ENCODE measurements at places on chromosomes 2 and 18. TPM values are rescaled to one million over a fixed set of nuclear protein-coding genes. Genes with fewer than 3 reads are reported as not detected.

GCG gene
- polyA plus RNA-seq, result 0.10 TPM

GPR55 gene
- 0.88 TPM for polyA plus RNA-seq

ANKRD53 gene
- polyA plus RNA-seq, result 0.35 TPM

POLR1A gene
- 4.8 TPM for polyA plus RNA-seq

C2orf78 gene
- not detected for polyA plus RNA-seq

ERBB4 gene
- polyA plus RNA-seq, result under 0.01 TPM

PRKAG3 gene
- polyA plus RNA-seq, result 0.02 TPM

GKN1 gene
- polyA plus RNA-seq, result 0.25 TPM

CABLES1 gene
- 3.8 TPM for polyA plus RNA-seq

HOXD12 gene
- polyA plus RNA-seq, result not detected

HES6 gene
- 3.0 TPM for polyA plus RNA-seq

ECEL1 gene
- 0.31 TPM for polyA plus RNA-seq

GPR39 gene
- polyA plus RNA-seq, result 0.93 TPM

VIT gene
- 2.8 TPM for polyA plus RNA-seq

CEP76 gene
- 2.8 TPM for polyA plus RNA-seq
